ENCODE measurements at places on chromosomes 5 and 9. TPM values are rescaled to one million over a fixed set of nuclear protein-coding genes. Genes with fewer than 3 reads are reported as not detected.

GCNT4 gene
- polyA plus RNA-seq = 1.1 TPM

RNF224 gene
- 0.25 TPM for polyA plus RNA-seq

PIP5KL1 gene
- polyA plus RNA-seq = 15.4 TPM

KIAA0825 gene
- polyA plus RNA-seq = 0.60 TPM

MELK gene
- 26.2 TPM for polyA plus RNA-seq

COX7C gene
- polyA plus RNA-seq = 837 TPM

SLC34A1 gene
- not detected for polyA plus RNA-seq

SLC23A1 gene
- not detected for polyA plus RNA-seq

CNTNAP3 gene
- 5.9 TPM for polyA plus RNA-seq

FBP1 gene
- polyA plus RNA-seq = 2.6 TPM

GABBR2 gene
- polyA plus RNA-seq = 0.52 TPM

ATP10B gene
- 0.06 TPM for polyA plus RNA-seq

LMX1B gene
- 0.17 TPM for polyA plus RNA-seq

KLHL3 gene
- 7.4 TPM for polyA plus RNA-seq

CCT5 gene
- polyA plus RNA-seq = 425 TPM

C5 gene
- 0.46 TPM for polyA plus RNA-seq

MYORG gene
- 1.4 TPM for polyA plus RNA-seq

C9 gene
- not detected for polyA plus RNA-seq

GABRA1 gene
- 4.7 TPM for polyA plus RNA-seq

CCL27 gene
- polyA plus RNA-seq = 0.28 TPM

SH3TC2 gene
- polyA plus RNA-seq = 0.11 TPM

WNK2 gene
- polyA plus RNA-seq = 12.0 TPM

SLC34A3 gene
- 0.06 TPM for polyA plus RNA-seq

ADGRV1 gene
- 40.6 TPM for polyA plus RNA-seq

PRRX2 gene
- 9.2 TPM for polyA plus RNA-seq

SLC2A8 gene
- 30.9 TPM for polyA plus RNA-seq

SCGB3A2 gene
- 47.1 TPM for polyA plus RNA-seq

SEMA6A gene
- polyA plus RNA-seq = 122 TPM

IFNA13 gene
- not detected for polyA plus RNA-seq

UNC13B gene
- polyA plus RNA-seq = 28.7 TPM

LRRC19 gene
- not detected for polyA plus RNA-seq

SPARC gene
- polyA plus RNA-seq = 375 TPM

PDCD1LG2 gene
- polyA plus RNA-seq = not detected

TXNDC8 gene
- not detected for polyA plus RNA-seq

TAF11L5 gene
- polyA plus RNA-seq = not detected

IL7R gene
- polyA plus RNA-seq = not detected

AQP3 gene
- 6.4 TPM for polyA plus RNA-seq

MAMDC4 gene
- polyA plus RNA-seq = 3.1 TPM

MCIDAS gene
- 0.15 TPM for polyA plus RNA-seq

LCP2 gene
- polyA plus RNA-seq = 0.33 TPM

YIPF5 gene
- polyA plus RNA-seq = 15.5 TPM

FREM1 gene
- 3.1 TPM for polyA plus RNA-seq

CNOT8 gene
- 37.6 TPM for polyA plus RNA-seq

ZNG1A gene
- polyA plus RNA-seq = 10.4 TPM

TGFBI gene
- polyA plus RNA-seq = 6.2 TPM
